Caudate nucleus (tissue), 63 donors: ENCODE measurements at places on chromosomes 11 and 22.

DNA sequence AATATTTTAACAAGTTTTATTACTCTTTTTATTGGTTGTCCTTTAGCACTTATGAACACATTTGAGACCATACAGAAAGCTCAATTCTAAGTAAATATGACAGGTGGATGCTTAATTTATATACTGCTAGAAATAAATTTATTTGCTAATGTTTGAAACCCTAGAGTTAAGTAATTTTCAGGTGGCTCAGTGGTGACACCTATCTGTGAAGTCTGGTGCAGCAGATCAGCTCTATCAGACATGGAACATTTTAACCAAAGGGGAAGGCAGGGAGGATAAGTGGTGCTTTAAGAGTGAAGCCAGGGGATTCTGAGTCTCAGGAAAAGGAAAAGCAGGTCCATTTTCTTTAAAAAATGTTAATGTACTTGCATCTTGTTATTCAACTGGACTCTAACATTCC is 175.8 kb downstream of the DSCAML1 start:
- no peak for DNase-seq

DNA sequence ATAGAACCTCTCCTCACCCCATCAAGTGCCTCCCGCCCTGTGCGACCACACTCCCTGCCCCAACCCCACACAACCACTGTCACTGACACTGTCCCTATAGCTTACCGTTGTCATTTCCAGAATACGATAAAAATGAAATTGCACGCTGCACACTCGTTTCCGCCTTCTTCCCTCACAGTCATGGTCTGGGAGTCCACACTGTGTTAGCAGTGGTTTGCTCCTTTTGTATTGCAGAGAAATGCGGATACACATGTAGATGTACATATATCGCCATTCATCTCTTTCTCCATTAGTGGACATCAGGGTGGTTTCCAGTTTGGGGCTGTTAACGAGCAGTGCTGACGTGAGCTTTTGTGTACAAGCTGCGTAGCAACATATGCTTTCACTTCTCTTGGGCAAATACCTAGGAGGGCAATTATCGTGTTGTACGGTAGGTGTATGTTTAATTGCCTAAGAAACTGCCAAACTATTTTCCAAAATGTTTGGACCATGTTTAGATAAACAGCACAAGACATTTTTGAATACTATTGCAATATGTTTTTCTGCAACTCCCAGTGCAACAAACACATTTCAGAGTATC is 59.2 kb upstream of the CD5 start:
- DNase-seq, result no peak

GRCh38 chr11:10480026-10480425 is 25.0 kb downstream of the AMPD3 start:
- no peak for DNase-seq

GRCh38 chr11:100928426-100928825 is 201.2 kb downstream of the PGR start:
- DNase-seq, result no peak

- no peak for DNase-seq
These were observed 69.0 kb downstream of the MED15 start for GRCh38 chr22:20576445-20576816.

DNA sequence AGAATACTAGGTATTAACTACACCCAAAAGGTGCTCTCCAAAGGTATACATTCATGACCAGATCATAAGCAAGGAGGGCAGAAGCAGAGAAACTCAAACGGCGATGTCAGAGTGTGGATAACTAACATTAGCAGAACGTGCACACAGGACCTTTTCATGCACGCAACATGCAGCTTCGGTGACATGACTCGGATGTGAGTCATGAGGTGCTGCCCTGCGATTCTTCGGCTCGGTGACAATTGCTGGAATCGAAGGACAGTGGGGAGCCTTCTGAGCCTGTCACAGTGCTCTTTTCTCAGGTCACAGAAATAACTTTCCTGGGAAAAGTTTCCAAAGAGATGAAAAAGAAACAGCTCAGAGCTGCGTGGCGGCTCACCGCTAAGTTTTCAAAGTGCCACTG is 418.5 kb upstream of the SYN3 start:
- DNase-seq, result no peak

DNA sequence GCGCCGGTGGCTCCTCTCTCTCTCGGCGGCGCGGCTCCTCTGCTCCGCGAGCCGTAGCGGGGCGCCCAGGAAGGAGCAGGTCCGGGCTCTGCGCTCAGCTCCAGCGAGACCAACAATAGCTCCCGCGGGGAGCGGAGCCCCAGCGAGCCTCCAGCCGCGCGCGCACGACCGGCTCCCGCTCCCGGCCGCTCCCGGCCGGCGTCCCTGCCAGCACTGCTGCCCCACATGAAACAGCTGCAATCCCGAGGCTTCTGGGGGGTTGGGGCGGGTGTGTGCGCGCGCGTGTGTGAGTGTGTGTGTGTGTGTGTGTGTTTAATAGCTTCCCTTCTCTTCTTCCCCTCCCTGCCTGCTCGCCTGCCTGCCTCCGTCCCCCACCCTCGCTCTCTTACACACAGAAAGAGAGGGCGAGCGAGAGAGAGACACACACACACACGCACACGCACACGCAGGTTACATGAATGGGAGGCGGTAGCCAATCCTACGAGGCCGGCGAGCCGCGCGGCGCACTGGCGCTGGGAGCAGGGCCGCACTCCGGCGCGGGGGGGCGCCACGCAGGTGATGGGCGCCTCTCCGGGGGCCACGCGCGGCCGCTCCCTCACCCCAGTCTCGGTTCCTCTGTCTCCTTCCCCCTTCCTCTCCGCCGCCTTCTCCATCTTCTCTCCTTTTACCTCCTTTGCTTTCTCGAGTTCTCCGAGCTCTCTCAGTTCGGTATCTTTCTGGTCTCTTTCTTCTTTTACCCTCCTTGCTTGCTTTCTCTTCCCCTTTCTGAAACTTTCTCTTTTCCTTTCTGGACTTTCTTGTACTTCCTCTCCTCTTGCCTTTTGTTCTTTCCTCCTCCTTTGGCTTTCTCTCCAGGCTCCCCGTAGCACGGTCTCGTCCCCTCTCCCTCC is at the start of gene TENM4:
Gene TENM4 (minus strand): TSS at position 460 of the 890 bp plus-strand sequence. CDS start 371,086 bp downstream, outside the sequence.
- DNase-seq, result peak; percentile 93

DNA sequence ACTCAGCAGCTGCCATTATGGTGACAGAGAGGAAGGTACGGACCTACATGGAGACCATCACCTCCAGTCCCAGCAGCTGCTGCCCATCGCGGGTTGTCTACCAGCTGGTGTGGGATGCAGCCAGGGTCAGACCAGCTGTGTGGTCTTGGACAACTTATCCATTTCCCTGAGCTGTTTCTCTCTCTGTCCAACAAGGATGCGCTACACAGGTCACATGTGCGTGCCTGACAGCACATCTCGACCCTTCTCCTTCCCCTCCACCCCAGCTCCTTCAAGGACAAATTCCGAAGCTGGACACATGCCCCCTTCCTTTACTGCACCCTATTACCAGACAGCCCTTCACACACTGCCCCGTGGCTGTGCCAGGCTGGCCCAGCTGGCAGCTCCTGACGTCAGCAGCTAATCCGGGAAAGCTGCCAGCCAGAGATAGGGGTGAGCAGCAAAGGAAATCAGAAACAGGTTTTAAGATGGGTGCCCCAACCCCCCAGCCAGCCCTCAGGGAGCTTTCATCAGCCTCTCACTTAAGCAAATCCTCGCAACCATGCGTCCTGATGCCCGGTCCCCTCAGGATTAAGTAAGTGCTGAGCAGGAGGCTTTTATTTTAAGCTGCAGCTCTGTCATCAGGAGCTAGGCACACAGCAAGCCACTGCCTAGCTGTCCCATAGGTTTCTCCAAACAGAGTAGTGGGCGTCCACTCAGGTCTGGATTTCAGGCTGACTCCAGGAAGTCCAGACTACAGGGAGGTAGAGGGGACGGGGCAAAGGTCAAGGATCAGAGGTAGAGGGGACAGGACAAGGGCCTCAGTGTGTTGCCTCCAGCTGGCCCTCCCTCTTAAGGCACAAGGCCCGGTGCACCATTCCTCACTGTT is 20.3 kb downstream of the TEF start:
- DNase-seq, result peak; percentile 88

- no peak for DNase-seq
These were observed 166.3 kb upstream of the ARHGAP20 start for GRCh38 chr11:110878513-110878912.

- DNase-seq, result no peak
These were observed 204.1 kb downstream of the INSC start for GRCh38 chr11:15318814-15319213.

GRCh38 chr11:74025467-74026166 is 16.7 kb upstream of the UCP3 start:
- no peak for DNase-seq

- DNase-seq, result no peak
These were observed 24.8 kb upstream of the FNBP4 start for GRCh38 chr11:47791774-47792430.

GRCh38 chr11:12290477-12290922 is 86.9 kb upstream of the PARVA start:
- no peak for DNase-seq

DNA sequence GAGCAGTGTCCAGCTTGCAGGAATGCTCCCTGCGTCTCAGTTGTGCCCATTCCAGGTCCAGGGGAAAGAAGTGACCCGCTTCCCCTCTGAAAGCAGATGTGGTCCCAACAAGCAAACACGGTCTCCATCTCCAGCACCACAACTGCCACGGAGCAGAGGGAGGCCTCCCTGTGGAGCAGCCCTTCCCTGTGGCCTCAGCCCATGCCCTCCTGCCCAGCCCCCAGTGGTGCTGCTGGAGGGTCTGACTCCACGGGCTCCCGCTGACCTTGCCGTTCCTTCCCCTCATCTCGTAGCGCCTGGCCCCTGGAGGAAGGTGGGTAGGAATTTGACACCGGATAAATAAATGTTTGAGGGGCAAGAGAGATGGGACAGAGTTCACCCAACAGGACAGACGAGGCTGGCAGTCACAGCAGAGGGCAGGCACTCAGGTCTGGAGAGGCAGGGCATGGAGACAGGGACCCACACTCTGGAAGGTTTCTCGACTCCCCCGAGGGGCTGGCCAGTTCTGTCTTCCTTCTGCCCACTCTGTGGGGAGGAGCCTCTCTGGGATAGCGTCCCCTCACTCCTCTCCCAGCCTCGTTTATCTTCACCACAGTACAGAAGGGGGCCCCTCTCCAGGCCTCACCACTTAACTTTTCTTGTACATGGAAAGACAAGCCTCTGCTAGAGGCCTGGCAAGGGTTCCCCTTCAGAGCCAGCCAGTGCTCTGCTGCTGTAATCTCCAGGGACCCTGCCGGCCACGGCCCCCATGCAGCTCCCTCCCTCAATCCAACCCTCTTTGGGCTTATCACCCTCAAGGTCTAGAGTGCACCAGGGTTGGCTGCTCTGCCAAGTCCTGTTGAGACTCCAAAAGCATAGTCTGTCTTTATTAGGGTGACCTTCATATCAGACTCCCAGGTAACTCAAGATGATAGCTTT is 7.5 kb upstream of the ST3GAL4 start:
- no peak for DNase-seq

GRCh38 chr22:20436307-20436767 is 1.3 kb downstream of the SCARF2 start:
- DNase-seq, result no peak

DNA sequence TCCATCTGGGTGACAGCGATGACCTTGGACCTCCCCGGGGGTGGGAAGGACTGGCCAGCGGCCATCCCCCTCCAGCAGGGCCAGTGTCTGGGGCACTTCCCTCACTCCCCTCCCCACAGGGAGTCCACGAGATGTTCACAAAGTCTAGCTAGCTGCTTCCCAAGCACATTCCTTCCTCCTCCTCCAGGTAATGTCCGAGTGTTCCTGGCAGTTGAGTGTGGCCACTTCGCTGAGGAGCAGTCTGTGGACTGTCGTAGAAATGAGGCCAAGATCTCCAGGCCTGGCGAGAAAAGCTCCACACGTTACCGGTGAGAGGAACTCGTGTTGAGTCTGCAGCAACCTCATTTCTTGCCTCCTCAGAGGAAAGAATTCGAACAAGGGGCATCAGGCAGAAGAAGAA is 425.5 kb downstream of the BRD1 start:
- DNase-seq, result no peak

GRCh38 chr11:120054753-120055045 is 83.2 kb downstream of the TRIM29 start:
- DNase-seq, result no peak

DNA sequence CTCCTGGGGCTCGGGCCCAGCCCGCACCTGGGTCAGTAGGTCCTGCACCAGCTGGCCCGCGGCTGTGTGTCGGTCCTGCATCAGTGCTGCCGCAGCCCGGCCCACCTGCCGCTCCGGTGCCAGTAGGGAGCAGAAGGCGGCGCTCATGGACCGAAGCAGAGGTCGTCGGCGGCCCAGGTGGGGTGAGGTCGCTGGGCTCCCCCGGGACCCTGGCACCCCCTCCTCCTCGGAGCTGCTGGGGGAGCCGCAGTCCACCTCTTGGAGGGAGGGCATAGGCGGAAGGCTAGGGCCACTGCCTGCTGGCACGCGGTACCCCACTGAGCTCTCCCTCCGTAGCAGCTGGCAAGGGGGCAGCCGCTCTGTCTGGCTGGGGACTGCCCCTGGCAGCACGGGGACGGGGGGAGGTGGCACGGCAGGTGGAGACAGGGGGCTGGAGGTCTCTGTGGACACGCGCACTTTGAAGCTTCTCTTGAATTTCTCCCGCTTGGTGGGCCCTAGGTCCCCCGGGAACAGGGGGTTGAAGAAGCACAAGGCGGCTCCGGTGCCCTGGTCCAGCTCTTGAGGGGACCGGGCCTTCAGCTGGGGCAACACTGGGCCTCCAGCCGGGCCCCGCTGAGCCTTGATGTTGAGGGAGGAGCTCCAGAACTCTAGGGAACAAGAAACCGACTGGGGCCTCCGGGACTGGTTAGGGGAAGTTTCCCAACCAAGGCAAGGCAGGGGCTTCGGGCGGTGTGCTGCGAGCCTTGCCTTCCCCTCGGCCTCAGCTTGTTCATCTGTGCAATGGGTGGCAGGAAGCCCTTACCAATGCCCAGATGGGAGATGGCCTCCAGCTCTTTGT is 1.4 kb downstream of the RIN1 start:
- DNase-seq, result no peak

DNA sequence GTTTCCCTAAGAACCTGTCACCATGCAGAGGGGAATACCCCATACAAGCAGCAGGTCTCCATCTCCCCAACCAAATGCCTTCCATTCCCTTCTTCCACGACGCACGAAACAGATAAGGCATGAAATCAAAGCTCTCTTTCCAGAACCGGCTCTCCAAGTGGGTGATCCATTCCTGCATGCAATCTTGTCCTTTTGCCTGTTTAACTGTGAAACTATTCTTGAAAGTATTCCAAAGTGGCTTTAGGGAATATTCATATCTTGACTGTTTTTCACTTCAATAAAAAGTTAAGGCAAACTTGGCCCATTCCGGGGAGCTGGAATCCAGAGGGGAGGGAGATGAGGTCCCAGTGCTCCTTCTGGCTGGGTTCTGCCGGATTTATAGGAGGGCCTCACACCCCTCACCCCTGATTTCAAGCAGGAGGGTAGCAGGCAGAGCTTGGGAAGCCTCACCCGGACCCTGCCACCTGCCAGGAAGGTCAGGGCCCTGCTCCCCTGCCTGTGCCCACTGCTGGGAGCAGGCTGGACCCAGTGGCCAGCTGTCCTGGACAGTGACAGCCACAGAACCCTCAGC is 60.9 kb downstream of the SCGB1A1 start:
- no peak for DNase-seq

DNA sequence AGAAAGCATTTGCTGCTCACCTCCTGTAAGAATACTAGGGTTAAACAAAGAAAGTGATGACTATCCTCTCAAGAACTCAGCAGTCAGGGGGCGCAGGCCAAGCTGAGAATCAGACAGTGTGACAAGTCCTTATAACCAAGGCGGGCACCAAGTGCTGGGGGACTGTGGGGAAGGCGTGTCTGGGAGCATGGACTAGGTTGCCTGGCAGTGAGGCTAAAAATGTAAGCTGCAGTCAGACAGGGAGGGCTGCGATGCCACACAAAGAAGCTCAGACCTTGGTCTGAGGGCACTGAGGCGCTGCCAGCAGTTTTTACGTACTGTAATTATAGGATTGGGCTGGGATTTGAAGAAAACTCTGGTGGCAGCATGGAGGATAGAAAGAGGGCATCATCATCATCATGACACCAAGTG is 73.7 kb downstream of the FLI1 start:
- no peak for DNase-seq

- no peak for DNase-seq
These were observed 695.3 kb downstream of the KCNA4 start for GRCh38 chr11:29321293-29322132.
